Hindlimb muscle (tissue), 1 donor: ENCODE measurements at places on chromosomes 16 and 17.

DNA sequence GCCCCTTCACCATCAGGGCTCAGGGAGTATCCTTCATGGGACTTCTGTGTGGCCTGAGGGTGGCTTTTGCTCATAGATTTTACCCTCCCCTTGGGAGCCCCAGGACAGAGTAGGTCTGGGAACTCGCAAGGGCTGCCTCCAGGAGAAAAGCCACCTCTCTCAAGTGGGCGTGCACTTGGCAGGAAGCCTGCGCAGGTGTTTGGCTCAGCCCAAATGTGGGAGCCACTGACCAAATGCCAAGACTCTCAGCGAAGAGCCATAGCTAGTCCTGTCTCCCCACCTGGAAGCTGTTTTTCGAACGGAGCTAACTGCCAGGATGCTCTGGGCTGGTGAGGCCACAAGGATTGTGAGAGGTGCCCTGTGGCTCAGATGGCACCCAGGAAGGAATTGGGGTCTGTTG lies 2.0 kb upstream of the HSD17B2 start:
- DNase-seq, result no peak

- no peak for DNase-seq
Measured at GRCh38 chr16:2761472-2761871, 9.0 kb downstream of the SRRM2 start.

GRCh38 chr17:72481572-72481971 lies 360.8 kb downstream of the SOX9 start:
- DNase-seq, result no peak

DNA sequence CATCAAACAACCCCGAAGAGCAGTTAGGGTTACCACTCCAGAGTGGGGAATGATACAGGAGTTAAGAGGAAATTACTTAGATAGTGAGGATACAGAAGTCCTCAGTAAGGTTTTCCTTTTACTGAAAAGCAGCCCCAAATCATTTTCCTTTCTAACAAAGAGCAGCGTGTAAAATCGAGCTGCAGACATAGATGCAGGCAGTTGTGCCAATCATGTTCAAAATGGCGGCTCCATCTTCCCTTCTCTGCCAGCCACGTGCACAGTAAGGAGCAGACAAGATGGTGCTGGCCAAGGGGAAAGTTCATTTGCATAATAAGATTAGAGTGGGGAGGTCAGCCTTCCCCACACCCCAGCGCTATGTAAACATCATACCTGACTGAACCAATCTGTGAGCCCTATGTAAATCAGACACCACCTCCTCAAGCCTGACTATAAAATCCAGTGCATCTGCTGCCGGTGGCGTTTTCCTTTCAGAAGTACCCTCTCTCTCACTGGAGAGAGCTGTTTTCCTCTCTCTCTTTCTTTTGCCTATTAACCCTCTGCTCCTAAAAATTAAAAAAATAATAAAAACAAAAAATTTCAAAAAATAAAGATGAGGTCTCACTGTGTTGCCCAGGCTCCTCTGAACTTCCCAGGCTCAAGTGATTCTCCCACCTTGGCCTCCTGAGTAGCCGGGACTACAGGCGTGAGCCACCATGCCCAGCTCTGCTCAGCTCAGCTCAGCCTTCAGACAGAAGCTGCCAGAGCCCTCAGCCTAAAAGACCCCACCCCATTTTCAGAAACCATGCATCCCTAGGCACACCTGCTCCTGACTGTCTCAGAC lies 2.6 kb upstream of the SRL start:
- no peak for DNase-seq

DNA sequence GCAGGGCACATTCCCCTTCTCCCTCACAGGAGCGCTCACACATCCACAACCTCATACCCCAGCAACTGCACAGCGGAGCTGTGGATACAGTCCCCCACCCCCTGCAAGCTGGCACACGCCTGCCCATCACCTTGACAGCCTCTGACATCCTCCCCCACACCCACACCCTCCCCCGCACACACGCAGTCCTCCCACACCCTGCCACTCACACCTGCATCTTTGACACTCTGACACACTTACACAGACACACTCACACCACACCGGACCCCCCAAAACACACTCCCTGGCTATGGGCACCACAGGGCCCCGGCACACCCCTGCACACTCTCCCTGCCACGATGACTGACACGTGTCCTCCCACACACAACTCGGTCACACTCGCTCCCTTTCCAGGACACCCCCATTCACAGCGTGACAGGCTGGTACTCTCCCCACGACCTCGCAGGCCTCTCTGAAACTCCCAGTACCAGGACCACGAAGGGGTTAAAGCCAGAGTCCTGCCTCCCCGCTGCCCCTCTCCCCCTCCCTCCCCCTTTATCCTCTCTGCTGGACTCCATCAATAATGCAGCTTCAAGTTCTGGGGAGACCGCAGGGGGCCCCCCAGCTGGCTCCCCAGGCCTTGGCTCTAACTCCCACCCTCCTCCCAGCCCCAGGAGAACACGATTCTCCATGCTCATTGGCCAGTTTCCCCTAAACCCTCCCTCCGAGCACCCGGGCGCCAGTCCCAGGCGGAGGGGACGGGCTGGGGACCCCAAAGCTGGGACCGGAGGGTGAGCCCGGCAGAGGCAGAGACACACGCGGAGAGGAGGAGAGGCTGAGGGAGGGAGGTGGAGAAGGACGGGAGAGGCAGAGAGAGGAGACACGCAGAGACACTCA lies at the start of gene PPP1R1B:
Gene PPP1R1B, plus strand, starts transcription at position 782 of the 876 bp plus-strand sequence. CDS start 441 bp downstream, outside the sequence.
- no peak for DNase-seq

- no peak for DNase-seq
Measured at GRCh38 chr17:64775701-64776570, 113.8 kb upstream of the SMURF2 start.

GRCh38 chr17:40602445-40603443 lies 37.5 kb upstream of the CCR7 start:
- DNase-seq, result no peak

- DNase-seq, result no peak
Measured at GRCh38 chr17:17388657-17389496, 85.7 kb downstream of the NT5M start.

DNA sequence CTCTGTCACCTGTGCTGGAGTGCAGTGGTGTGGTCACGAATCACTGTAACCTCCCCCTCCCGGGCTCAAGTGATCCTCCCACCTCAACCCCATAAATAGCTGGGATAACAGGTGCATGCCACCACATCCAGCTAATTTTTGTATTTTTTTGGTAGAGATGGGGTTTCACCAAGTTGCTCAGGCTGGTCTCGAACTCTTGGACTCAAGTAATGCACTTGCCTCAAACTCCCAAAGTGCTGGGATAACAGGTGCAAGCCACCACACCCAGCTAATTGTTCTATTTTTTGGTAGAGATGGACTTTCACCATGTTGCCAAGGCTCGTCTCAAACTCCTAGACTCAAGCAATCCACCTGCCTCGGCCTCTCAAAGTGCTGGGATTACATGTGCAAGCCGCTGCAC lies 86.5 kb downstream of the STH start:
- no peak for DNase-seq

DNA sequence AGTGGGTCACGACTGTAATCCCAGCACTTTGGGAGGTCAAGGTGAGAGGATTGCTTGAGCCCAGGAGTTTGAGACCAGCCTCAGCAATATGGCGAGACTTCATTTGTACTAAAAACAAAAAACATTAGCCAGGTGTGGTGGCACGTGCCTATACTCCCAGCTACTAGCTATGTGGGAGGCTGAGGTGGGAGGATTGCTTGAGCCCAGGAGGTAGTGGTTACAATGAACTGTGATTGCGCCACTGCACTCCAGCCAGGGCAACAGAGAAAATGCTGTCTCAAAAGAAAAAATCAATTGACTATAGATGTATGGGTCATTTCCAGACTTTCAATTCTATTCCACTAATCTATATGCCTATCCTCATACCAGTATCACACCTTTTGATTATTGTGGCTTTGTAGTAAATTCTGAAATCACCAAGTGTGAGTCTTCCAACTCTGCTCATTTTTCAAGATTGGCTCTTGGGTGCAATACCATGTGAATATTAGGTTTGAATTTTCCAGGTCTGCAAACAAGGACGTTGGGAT lies 27.2 kb upstream of the CEP20 start:
- DNase-seq, result no peak

GRCh38 chr17:48374650-48375230 lies 55.3 kb downstream of the SKAP1 start:
- no peak for DNase-seq

DNA sequence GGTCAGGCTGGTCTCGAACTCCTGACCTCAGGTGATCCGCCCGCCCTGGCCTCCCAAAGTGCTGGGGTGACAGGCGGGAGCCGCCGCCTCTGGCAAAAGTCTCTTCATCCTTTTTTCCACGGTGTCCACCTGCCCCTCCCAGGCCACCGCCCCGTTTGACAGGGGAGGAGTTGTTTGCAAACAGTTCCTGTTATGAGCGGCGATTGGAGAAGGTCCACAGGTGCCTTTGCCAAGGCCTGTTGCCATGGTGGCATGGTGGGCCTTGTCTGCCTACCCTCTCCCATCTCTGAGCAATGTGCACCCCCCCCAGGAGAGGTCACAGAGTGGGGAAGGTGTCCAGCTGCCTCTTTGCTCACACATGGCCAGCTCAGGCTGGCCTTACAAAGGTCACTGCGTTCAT lies 16.0 kb upstream of the RAP1GAP2 start:
- DNase-seq, result no peak

GRCh38 chr16:78762222-78762621 lies 662.8 kb downstream of the WWOX start:
- DNase-seq, result no peak

GRCh38 chr16:53753431-53753830 lies 49.5 kb downstream of the FTO start:
- no peak for DNase-seq
